ENCODE measurements at places on chromosomes 16 and 17.

DNA sequence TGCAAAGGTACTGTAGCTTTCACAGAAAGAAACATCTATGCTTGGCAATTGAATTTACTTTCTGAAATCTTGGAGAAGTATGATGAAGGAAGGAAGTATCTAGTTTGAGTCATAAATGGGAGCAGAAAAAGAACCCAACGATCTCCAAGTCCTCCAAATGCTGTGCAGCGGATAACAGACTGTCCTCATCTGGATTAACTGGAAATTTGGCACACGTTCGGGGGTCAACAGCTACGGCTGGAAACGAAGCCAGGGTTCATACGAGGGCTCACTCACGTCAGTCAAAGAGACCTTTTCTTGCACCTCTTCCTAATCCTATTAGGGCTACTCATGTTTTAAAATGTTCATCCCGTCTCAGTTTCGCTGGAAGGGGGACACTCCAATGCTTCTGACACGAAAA, 152.0 kb downstream of the ZFHX3 start:
- DNase-seq = no peak

DNA sequence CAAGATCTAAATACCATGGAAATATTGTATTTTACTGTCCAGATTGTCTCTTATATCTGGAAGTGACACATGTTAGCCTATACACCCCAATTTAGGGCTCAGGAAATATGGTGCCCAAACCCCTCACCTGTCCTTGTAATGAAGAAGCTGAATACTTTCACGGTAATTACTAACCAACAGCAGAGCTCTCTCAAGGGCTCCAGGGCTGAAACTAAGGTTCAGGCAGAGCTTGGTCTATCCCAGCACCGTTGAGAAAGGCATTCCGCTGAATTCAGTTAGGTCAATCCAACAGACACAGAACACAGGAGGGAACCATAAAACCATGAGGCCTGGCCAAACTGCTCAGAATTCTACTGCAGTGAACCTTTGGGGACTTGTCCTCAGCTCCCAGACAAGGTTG, 14.9 kb downstream of the MYO18A start:
- DNase-seq = no peak

DNA sequence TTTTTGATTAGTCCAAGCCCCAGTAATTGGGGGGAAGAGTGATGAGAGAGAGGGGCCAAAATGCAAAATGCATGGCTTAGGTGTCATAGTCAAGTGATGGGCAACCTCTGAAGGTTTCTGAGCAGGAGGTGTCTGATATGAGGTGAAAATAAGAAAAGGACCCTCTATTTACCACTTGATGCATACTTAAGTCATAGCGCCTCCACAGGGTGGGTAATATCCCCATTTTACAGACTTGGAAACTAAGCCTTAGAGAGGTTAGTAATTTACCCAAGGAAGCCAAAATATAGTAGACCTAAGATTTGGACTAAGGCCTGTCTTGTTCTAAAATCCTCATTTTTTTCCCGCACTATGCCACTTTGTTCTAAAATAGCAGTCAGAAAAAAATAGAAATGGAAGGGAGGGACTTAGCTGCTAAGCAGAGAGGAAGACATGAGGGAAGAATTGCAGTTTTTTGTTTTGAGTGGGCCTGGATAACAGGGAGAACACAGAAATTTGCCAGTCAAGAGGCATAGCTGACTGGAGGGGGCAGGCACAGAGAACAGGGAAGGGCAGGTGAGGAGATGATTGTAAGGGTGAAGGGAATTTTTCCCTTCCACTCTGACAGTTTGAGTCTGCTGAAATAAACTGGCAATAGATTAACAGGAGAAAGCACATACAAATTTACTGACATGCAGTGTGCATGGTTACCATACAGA, 2.3 kb upstream of the GRB2 start:
- DNase-seq = no peak

- no peak for DNase-seq
Observed at GRCh38 chr17:31654936-31655335, 204.1 kb downstream of the COPRS start.

- no peak for DNase-seq
Observed at GRCh38 chr17:50352072-50352692, 6.3 kb downstream of the XYLT2 start.

DNA sequence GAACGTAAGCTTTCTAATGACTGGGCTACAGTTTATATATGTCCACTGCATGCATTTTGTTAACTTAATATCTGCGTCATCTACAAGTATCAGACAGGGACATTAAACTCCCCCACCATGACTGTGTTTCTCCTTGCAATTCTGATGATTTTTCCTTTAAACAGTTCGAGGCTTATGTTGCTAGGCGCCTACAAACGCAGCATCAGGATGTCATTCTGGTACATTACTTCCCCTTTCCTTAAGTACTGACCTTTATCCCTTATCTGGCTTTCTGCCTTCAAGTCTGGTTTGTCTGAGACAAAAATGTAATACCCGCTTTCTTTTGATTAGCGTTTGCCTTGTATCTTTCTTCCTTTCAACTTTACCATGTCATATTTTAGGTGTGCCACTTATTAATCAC, 362.4 kb downstream of the SLC39A11 start:
- no peak for DNase-seq

GRCh38 chr17:50872710-50873424, 6.7 kb upstream of the TOB1 start:
- DNase-seq = no peak

DNA sequence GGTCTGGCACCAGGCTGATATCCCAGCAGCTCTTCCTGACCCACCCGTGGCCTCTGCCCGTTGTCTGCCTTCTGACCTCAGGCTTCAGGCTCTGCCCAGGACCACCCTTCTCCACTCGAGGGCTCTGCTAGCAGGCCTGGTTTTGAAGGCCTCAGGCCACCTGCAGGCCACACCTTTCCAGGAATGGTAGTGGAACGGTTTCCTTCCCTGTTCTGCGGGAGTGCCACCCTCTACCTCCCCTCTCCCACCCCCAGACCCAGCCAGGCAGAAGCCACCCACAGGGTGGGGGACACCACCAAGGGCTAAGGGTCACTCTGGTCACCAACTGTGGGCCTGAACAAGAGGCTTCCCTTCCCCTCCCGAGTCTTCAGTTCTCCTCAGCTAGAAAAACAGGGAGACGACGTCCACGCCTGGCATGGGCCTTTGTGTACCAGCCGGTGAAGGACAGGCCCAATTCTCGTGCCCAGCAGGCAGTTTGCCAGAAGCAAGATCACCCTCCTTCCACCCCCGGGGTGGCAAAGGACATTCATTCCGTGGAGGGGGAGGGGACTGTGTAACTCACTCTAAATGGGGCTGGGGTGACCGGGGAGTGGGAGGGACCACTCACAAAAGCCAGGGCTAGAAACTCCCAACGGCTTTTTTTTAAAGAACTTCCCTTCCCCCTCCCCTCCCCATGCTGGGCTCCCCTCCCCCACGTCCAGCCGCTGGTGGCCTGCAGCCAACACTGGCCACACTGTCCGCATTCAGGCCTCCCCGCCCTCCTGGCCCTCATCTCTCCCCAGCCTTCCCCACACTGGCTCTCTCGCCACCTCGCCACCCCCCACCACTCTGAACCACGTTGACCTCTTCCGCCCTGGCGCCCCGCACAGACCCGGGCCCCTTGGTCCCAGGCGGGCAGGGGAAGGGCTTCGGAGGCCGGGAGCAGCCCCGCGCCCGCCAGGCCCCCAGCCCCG, 7.7 kb downstream of the CBX4 start:
- peak; percentile 63 for DNase-seq

- DNase-seq = peak; percentile 92
Observed at GRCh38 chr17:17206124-17206912, at the start of gene PLD6. Gene PLD6, minus strand, starts transcription at chr17:17206333. Its CDS starts 47 bp downstream, at chr17:17206286.

GRCh38 chr17:40313668-40314583, 4.9 kb downstream of the RARA start:
- DNase-seq = no peak
